ENCODE measurements at places on chromosomes 5 and 9.

GRCh38 chr9:137195525-137196220 is 4.9 kb downstream of the TPRN start:
- DNase-seq: peak; percentile 54

- no peak for DNase-seq
Measured at GRCh38 chr5:40277161-40277906, 402.4 kb upstream of the PTGER4 start.

- no peak for DNase-seq
Measured at GRCh38 chr5:62343428-62343827, 37.4 kb downstream of the KIF2A start.

DNA sequence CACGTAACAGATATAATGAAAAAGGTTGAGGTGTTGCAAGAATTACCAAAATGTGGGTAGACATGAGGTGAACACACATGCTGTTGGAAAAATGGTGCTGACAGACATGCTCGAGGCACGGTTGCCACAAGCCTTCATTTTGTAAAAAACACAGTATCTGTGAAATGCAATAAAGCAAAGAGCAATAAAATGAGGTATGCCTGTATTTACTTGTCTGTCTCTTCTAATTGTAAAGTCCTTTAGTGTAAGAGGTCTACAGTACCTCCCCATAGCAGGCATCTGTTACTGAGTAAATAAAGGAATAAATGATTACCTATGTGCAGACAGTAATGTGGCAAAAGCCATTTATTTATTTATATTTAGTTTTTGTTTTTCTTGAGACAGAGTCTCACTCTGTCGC is 3.0 kb upstream of the CAST start:
- no peak for DNase-seq

GRCh38 chr9:33111631-33112030 is 35.2 kb upstream of the SMU1 start:
- DNase-seq: no peak

GRCh38 chr5:131976414-131977211 is 31.1 kb upstream of the MEIKIN start:
- no peak for DNase-seq

GRCh38 chr5:13673511-13673910 is 271.0 kb downstream of the DNAH5 start:
- DNase-seq: no peak

- DNase-seq: peak; percentile 56
Measured at GRCh38 chr9:136623842-136624183, 38.9 kb upstream of the EGFL7 start.

DNA sequence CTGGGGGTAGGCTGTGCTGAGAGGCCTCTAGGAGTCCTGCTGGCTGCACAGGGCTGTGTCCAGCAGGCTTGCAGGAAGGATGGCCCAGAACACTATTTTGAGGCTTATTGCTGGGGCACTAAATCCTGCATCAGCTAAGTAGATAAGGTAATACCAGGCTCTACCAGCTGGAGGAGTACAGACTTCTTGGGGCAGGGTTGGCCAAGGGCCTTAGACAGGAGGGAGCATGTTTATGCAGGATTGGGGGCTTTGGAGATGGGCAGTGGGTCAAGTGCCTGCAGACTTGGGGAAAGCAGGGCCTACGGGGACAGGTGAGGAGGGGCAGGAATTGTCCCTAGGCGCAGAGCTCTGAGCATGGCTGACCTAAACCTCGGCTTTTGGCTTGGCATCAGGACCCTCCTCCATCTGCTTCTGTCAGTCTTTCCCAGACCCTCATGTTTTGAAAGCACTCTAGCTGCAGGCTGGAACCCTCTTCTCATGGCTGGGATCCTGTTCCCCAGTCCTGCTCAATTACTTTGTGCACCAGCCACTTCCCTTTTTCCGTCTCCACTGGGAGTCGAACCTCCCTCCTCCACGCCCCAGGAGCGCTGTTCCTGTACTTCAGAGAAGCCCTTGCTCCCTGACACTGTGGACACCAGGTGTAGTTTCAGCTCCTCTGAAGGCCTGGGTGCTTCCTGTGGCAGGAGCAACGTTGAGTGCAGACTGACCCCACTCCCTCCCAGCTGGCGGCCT is 61.0 kb upstream of the SPTLC1 start:
- DNase-seq: peak; percentile 24

GRCh38 chr9:133252301-133253020 is 22.5 kb downstream of the ABO start:
- DNase-seq: no peak

All from WERI-Rb-1 (cell line).